MV-4-11 (cell line): ENCODE measurements at places on chromosomes 11 and 22.

GRCh38 chr11:73162196-73162740 is 20.1 kb upstream of the FCHSD2 start:
- peak; percentile 34 for DNase-seq

DNA sequence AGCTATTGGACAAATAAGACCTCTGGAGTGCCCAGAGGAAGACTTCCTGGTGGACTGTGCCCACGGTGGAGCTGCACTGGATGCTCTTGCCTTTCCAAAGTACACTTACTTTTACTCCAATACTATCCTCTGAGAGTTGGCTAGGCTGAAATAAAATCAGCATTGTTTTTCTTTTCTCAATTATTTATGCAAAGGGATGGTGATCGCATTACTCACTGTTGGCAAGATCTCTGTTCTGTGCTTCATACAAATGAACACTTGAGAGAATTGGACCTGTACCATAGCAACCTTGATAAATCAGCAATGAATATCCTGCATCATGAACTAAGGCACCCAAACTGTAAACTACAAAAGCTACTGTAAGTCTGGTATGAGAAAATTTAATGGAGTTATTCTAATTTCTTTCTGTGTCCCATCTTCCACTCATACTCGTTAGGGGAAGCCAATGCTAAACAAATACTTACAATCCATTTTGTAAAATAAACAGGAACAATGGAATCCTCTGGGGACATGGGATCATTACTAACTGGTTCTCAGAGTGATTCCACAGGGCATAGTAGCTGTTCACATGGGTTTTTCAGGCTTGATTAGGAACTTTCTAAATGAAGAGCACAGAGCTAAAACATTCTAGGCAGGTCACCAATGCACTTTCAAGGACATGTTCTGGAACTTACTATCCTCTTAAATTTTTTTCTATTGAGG is 26.3 kb downstream of the NLRP14 start:
- no peak for DNase-seq

GRCh38 chr11:122115524-122116379 is at the start of gene BLID:
Gene BLID (minus strand): TSS chr11:122116215. CDS start chr11:122115922, 293 bp downstream.
- DNase-seq: no peak

GRCh38 chr11:44008698-44009097 is 39.1 kb upstream of the ACCSL start:
- DNase-seq: no peak

- no peak for DNase-seq
Observed at GRCh38 chr11:1776331-1776851, 12.7 kb upstream of the CTSD start.

DNA sequence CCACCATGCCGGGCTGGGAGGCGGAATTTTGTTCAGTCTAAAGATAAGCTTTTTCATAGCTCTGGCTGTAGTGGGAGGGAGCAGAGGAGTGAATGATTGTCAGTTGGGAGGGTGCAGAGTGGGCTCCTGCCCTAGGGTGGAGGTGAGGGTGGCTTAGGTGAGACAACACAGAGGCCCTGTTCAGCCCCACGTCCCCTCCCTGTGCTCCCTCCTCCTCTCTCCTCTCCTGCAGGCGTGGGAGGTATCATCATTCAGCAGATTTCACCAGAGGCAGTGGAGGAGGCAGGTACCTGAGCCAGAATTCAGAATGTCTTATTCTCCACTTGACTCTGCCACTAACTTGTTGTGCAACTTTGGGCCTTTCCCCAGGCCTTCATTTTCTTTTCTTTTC is 1.7 kb upstream of the THRSP start:
- no peak for DNase-seq

GRCh38 chr22:42635531-42635930 is 4.9 kb downstream of the ATP5MGL start:
- no peak for DNase-seq

DNA sequence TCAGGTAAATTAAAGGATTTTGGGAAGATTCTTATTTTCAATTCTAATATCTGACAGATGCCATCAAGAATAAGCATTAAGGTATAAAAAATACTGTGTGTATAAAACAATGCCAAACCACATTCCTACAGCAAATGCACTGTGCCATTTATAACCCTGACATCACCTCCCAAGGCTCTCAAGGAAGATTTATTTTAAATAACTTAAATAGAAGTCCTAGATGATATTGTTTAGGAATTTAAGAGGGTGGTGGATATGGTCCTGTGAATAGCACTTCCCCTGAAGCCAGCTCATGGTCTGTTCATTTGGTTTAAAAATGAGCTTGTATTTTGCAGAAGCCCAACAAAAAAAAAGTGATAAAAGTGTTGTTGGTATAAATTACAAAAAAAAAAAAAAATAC is 32.1 kb downstream of the PPIL2 start:
- no peak for DNase-seq

DNA sequence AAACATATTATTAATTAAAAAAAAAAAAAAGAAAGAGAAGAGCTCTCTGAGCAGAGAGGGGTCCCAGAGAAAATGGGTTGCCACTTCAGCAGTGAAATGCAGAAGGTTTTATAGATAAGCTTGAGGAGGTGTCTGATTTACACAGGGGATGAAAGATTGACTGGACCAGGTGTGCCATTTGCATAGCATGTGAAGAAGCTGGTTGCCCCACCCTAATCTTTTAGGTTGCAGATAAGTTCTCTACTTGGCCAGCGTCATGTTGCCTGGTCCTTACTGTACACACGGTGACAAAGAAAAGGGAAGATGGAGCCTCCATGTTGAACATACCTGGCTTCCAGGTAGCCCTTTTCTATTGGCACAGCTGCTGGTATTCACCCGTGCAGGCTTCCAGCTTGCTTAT is 41.4 kb downstream of the MS4A2 start:
- DNase-seq: no peak

GRCh38 chr11:106278391-106278790 is 200.9 kb downstream of the AASDHPPT start:
- DNase-seq: no peak

DNA sequence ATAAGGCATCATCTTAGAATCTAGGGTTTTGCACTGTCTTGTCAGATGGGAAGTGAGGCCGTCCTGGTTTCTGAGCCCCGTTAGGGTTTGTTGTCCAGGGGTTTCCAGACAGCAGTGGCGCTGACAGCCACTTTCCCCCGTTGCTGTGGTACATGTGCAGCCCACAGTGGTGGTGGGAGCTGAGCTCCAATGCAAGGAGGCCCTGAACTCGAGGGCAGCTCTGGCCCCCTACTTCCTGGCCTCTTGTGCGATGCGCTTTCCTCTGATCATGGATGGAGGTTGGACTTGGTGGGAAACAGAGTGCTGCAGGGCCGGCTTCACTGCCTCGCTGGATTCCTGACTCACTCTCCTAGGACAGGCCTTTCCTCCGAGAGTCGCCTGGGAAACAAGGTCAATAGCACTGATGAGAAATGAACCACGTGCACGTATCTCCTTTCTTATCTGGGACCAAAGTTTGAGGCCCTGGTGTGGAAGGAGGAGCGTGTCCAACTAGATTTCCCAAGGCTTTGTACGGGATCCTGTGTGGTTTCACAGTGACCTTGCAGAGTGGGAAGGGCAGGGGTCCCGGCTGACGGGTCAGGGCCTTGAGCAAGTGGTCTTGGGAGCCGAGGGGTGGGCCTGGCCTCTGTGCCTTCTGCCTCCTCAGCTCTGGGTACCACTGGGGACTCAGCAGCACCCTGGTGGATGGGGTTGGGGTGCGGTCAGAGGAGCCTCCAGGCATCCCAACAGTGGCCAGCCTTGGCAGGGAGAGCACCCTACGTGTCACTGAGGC is 3.7 kb downstream of the PHRF1 start:
- DNase-seq: no peak

GRCh38 chr22:47147572-47147971 is 385.1 kb downstream of the TBC1D22A start:
- DNase-seq: no peak

- peak; percentile 6 for DNase-seq
Observed at GRCh38 chr11:83437939-83438338, 151.8 kb upstream of the CCDC90B start.

DNA sequence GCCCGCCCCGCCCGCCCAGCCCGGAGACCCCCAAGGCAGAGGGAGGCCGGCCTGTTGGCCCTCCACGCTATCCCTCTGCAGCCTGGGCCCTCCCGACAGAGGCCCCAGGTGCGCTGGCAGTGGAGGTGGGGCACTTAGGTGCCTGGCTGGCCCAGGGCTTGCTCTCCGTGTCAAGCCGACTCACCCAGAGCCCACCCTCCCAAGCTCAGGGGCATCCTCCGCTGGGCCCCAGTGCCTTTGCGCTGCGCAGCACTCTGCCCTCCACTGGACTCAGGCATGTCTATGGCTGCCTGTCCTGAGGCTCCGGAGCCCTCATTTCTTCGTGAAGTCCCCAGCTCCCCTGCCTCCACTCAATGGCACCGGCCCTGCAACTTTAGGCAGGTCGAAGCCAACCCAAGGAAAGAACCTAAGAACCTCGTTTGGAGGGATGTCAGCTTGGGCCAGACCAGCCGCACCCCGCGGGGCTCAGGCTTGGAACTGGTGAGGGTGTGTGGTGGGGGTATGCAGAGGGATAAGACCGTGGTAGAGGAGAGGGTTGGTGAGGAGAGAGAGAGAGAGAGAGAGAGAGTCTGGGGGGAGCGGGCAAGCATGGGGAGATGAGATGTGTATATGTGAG is 6.1 kb downstream of the SMIM45 start:
- no peak for DNase-seq

- peak; percentile 39 for DNase-seq
Observed at GRCh38 chr22:29149841-29150555, 55.7 kb upstream of the EMID1 start.

- DNase-seq: no peak
Observed at GRCh38 chr22:19108807-19109197, 13.4 kb downstream of the DGCR2 start.

DNA sequence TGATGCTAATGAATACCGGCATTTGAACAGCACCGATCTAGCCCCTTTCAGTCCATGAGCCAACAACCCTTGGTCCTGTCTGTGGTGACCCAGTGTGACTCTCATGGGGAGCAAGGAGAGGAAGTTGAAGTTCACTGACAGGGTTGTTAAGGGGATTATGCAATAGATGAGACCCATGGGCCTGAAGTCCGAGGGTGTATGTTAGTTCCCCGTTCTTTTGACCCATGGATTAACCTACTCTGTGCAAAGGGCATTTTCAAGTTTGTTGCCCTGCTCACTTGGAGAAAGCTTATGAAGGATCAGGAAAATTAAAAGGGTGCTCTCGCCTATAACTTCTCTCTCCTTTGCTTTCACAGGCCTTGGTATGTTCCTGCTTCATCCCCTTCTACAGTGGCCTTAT is 4.9 kb downstream of the PNPLA3 start:
- peak; percentile 91 for DNase-seq

GRCh38 chr11:41897991-41898390 is 438.5 kb upstream of the LRRC4C start:
- DNase-seq: no peak

- DNase-seq: no peak
Observed at GRCh38 chr22:23060612-23061400, 9.5 kb upstream of the GNAZ start.

- DNase-seq: no peak
Observed at GRCh38 chr11:81515566-81515965, 1218.1 kb downstream of the FAM181B start.

DNA sequence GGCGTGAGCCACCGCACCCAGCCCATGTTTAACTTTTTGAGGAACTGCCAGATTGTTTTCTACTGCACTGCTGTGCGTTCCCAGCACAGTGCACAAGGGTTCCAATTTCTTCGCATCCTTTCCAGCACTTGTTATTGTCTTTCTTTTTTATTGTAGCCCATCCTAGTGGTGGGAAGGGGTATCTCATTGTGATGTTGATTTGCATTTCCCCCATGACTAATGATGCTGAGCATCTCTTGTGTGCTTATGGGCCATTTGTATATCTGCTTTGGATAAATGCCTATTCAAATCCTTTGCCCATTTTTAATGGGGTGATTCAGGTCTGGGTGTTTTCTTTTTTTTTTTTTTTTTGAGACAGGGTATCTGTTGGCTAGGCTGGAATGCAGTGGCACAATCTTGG is 36.6 kb upstream of the SYT7 start:
- DNase-seq: no peak

DNA sequence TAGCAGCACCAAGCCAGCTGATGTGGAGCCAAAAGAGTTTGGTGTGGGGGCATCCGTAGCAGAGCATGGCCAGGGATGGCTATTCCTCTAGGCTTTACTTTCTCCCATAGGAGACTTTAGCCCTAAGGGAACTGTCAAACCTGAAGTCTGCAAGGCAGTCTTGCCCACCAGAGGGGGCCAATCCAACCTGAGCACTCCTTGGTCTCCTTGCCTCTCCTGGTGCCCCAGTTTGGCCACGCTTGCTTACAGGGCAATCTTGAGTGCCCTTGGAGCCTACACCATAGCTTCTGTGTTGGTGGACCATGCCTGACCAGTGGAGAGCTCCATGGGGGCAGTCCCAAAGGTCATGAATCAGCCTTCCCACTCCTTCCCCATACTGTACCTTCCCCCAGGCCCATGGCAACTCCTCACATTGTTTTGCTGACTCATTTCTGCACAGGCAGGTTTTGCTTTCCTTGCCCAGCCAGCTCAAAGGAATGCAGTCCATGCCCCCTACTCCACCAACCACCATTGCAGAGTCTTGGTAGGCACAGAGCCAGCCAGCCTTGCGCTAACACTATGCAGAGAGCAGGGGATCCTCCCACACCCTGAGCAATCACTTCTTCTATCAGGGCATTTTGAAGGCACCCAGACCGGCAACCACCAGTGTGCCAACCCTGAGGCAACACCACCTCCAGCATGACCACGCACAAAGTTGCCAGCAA is 1421.2 kb upstream of the RAG2 start:
- DNase-seq: no peak

DNA sequence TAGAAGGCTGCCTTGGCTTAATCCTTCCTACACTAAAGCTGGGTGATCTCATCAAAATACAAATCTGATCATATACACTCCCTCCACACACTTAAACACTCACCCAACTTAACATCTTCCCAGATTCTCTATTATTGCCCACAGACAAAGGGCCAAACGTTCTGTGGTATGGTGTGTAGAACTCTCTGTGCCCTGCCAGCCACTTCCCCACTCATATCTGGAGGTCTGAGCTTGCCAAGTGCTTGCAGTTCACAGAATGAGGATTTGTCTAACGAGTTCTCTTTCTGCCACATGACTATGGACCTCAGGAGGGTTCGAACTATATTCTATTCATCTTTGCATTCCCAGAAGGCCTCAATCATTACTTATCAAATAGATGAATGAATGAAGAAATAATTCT is 77.6 kb downstream of the MPPED2 start:
- DNase-seq: no peak
